SW480 (cell line): ENCODE measurements at places on chromosomes 2 and 18.

DNA sequence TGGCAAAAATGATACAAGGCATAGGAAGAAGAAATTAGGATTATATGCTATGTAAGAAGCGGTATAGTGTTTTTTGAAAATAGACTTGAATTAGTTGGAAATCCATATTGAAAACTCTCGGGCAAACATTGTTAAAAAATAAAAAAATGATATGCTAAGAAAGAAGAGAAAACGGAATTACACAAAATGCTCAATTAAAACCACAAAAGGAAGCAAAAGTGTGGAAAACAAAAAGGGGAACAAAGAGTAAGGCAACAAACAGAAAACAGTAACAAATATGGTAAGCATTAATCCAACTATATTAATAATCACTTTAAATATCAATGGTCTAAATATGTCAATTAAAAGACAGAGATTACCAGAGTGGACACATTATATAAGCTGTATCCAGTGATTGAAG, 58.4 kb downstream of the TXNL1 start:
- DNase-seq, result no peak

- DNase-seq, result no peak
These were observed 70.4 kb upstream of the TMEM17 start for GRCh38 chr2:62576276-62576939.

- no peak for DNase-seq
These were observed 119.7 kb downstream of the CDC42EP3 start for GRCh38 chr2:37551783-37552182.

DNA sequence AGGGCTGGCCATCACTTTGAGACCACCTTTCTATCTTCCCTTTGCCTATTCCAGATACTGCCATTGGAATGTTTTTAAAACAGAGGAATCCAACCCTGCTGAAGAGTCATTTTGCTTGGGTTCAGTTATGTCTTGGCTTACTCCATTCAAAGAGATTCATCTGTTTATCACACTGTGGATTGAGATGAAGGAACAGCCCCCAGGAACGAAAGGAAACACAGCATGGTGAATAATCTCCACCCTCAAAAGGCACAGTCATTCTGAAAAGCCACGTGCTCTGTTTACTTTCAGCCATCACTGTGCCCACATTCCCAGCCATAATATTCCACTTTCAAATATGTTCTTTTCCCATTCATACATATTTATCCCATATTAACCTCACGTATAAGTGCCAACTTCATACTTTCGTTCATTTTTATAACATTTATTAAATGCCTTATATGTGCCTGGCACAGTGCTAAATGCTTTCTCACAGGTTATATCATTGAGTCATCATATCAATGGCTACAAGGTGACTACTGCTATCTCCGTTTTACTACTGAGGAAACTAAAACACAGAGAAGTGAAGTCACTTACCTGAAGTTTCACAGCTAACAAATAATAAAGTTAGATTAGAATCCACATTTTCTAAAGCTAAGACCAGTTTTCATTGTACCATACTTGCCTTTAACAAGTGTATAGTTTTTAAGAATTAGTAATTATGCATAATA, 143.6 kb downstream of the OSR1 start:
- DNase-seq, result no peak
